ENCODE measurements at places on chromosomes 1 and 21.

DNA sequence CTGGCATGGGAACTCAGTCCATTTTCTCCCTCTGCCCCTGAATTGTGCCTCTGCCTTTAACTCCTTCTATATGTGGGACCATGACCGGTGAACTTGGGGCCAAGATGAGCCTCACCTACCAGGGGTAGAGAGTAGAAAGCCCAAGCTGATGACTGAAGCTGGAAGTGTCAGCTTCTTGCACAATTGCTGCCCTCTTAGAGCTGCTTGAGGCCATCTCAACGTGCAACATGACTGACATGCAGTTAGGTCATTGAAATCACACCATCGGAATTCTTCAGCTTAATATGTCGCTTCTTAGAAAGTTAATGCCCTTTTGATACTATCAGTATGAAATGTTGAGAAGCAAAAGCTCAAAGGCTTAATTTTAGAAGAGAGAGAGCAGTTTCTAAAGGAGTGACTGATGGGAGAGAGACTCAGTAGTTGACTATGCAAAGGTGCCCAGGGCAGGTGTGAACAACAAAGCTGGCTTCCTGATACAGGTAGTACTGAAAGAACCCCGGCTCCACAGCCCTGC is 89.4 kb upstream of the UBE2U start:
- no peak for DNase-seq

- no peak for DNase-seq
Observed at GRCh38 chr1:240985081-240985480, 371.9 kb downstream of the RGS7 start.

DNA sequence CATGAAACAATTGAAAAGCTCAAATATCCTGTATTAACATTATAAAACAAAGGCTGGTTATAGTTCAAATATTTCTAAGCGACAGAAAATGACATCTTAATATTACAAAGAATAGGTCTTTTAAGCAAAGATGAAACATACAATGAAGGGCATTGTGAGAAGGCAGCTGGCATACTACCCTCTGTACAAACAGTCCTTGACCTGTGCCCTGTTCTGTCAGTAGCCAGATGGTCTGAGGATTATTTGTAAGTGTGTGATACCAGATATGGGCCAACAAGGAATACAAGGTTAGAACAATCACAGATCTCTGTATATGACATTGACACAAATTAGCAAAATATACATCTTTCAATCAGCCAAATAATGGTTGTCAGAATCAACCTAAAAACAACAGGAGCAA is 1350.4 kb downstream of the AMY1C start:
- no peak for DNase-seq

GRCh38 chr1:7899741-7900140 is 40.9 kb downstream of the TNFRSF9 start:
- DNase-seq = no peak

- no peak for DNase-seq
Observed at GRCh38 chr1:181354865-181355264, 128.5 kb upstream of the CACNA1E start.

- no peak for DNase-seq
Observed at GRCh38 chr1:59057211-59057694, 239.6 kb upstream of the FGGY start.

DNA sequence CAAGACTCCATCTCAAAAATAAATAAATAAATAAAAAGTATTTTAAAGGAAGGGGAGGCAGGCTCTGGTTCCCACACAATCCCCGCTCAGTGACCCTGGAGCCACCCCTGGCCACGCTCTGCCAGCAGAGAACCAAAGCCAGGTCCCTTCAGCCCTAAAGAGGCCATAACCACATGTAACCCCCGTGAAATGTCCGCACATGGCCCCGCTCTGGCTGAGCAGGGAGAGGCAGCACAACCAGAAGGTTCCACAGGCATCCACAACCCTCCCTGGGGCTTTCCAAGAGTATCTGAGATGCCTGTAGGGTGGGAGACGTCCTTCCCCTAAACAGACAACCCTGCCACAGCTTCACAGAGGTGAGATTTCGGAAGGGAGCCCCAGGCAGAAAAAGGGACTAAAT is 1.4 kb upstream of the ARF1 start:
- DNase-seq = no peak

DNA sequence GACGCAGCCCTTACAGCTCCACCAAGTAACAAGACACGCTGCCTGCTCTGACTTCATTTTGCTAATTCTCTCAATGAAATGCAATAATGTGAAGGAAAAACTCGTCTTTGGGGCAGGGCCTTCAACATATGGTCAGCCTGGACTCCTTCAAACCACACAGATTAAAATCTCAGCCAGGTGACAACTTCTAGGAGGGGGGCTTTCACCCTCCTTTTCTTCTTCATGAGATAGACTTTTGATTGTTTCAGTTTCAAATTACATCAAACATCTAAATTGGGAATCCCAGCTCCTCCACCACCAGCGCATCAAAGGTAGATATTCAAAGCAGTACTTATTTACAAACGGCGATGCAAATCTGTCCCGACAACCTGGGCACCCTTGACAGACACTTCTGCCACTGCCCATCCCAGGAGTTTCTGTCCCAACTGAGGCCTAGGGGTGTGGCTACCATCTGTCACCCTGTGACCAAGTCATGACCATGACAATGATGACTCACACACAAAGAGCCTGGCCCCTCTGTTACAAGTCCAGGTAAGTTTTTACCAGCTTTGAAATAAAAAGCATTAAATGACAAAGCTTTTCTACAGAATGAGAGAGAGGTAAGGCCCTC is 29.7 kb downstream of the SSBP3 start:
- no peak for DNase-seq

GRCh38 chr1:233673947-233674431 is 60.1 kb downstream of the KCNK1 start:
- no peak for DNase-seq

GRCh38 chr1:12339396-12339795 is 109.6 kb downstream of the VPS13D start:
- DNase-seq = no peak

- no peak for DNase-seq
Observed at GRCh38 chr1:199719156-199719842, 308.2 kb upstream of the NR5A2 start.

DNA sequence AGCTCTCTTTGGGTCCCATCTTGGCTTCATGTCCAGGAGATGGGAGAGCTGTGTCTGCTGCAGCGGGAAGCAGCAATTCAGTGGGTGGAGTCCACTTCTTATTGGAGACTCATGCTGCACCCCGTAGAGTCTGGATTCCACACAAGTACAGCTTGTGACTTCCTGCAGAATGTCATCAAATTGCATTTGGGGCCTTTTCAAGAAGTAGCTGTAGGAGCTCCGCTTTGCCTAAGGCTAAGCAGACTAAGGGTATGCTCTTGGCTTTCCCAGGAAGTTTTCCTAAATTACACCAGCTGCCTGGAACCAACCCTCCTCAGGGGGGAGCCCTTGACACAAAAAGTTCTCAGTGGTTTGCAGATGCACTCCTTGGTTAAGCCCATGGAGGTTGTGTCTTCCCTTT is 5.7 kb upstream of the MOB3C start:
- no peak for DNase-seq

DNA sequence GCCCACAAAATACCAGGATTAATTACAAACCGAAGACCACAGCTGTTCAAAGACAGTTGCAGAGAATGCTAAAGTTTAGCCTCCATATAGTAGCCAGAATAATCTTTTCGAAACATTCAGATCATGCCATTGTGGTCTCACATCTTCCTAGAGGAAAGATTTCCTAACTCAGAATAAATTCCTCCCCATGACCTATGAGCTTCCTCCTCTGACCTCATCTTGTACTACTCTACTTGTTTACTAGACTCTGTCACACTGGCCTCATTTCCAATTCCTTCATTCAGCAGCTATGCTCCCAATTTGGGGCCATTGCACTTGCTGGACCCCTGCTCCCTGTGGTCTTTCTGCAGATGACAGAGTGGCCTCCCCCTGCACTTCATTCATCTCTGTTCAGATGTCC is 71.8 kb upstream of the LRRC53 start:
- no peak for DNase-seq

GRCh38 chr1:6995789-6996188 is 210.5 kb downstream of the CAMTA1 start:
- no peak for DNase-seq

DNA sequence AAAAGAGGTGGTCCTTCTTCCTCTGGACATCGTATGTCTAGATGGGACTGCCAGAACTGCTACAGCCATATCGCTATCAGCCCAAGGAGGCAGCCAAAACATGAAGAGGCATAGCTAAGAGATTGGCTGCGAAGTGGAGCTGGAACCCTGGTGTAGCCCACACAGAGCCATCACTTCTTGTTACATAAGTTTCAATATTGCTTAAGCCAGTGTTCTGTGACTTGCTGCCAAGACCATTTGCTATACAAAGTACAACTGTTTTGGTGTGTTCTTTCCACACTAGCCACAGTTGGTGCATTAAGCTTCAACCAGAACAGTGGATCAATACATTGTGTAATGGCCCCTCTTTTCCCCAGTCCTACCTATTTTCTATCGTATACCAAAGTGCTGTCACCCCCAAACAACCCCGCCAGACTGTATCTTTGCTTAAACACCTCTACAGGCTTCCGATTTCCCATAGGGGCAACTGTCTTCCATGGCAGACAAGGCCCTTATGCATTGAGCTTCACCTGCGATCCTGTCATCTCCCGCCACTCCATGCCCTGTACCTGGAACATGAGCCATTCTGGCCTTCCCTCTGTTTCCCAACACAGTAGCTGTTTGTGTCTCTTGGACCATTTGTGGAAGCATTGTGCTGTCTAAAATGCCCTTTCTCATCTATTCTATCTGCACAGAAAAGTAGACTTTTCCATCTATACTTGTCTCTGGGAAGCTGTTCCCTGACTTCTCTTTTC is 241.8 kb downstream of the TTLL7 start:
- no peak for DNase-seq

GRCh38 chr1:67317803-67318202 is 10.1 kb downstream of the IL12RB2 start:
- DNase-seq = no peak

DNA sequence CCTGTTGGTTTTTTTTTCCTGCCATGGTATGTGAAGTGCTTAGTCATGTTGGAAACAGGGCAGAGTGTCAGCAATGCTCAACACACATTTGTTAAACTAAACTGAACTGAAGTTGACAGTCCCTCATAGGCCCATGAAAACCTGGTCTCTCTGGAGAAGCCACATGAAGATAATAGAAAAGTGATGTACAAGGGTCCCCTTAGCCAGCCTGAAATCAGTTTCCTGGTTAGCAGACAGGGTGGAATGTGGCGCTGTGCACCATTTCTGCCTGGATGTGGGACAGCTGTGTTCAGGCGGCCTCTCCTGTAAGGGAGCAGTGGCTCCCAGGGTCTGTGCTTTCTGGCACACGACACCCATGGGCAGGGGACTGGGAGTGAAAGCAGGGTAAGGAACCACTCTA is 9.9 kb upstream of the CHI3L1 start:
- DNase-seq = no peak

GRCh38 chr1:69947837-69948236 is 257.5 kb downstream of the LRRC40 start:
- no peak for DNase-seq

DNA sequence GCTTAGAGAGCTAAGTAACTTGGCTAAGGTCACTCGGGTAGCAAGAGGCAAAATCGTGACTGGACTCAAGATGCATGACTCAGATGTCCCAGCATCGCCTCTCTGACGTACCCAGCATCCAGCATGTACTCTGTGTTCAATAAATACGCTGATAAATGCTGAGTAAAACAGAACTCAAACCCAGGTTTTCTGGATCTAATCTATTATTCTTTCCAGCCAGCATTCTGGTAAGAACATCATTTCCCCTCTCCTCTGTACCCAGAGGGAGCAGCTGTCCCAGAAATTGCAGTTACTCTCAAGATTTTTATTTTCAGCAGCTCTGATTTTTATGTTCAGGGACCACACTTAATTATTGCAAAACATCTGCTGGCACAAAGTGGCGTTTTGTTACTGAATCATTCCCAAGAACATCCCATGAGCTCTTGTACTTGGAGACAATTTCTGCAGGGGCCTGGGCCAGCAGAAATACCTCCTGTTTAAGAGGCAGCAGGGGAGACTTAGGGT is 249.0 kb downstream of the PRDM2 start:
- DNase-seq = no peak

Measured in activated T-helper 1 cell treated with anti-CD3 and anti-CD28 coated beads, Interleukin-2, amount 50 U/mL, for 16 hours (primary cell).